ENCODE measurements at places on chromosomes 4 and X.
A peak's percentile ranks its signal among the peaks of the same experiment; 100 is the strongest.

GRCh38 chrX:67568769-67569168 is 24.9 kb downstream of the AR start:
- no peak for DNase-seq

DNA sequence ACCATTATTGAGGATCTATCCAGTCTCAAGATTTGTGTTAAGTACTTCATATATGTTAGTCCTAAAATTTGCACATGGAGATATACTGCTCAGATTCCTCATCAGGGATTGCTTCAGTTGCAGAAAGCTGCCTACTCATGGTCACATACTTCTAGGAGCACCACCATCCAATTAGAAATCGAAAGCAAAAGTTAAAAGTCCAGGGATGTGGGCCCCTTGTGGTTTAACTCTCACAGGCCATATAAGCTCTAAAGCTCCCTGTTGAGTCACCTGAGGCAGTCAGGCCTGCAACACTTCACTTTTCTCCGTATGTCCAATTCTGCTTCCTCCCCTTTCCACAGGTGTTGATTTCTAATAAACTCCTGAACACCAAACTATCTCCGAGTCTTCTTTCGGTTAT is 84.2 kb downstream of the CNOT6L start:
- peak; percentile 25 for DNase-seq

- DNase-seq = no peak
Observed at GRCh38 chr4:109562457-109563239, 2.6 kb downstream of the MCUB start.

- no peak for DNase-seq
Observed at GRCh38 chr4:116438981-116439729, 646.2 kb downstream of the TRAM1L1 start.

GRCh38 chr4:155675709-155676429 is 9.2 kb downstream of the GUCY1A1 start:
- DNase-seq = no peak

Measured in stromal cell of bone marrow (primary cell).